Upper lobe of left lung (tissue), 6 donors: ENCODE measurements at places on chromosomes 1 and 21. TPM values are rescaled to one million over a fixed set of nuclear protein-coding genes. Genes with fewer than 3 reads are reported as not detected.

DNA sequence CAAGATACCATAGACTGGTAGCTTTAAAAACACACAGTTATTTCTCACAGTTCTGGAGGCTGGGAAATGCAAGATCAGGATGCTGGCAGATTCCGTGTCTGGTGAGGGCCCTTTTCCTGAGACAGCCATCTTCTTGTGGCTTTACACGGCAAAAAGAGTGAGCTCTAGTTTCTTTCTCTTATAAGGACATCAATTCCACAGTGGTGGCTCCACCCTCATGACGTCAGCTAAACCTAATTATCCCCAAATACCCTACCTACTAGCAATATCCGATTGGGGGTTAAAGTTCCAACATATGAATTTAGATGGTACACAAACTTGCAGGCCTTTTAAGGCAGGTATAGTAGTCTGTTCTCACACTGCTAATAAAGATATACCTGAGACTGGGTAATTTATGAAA is 77.7 kb downstream of the PRRX1 start:
- no peak for DNase-seq

The FAM177B gene
- not detected for total RNA-seq

The RUNX3 gene
- total RNA-seq: 15.6 TPM

The KRTAP19-1 gene
- total RNA-seq: not detected

The TAL1 gene
- 13.9 TPM for total RNA-seq

The TEDDM1 gene
- total RNA-seq: not detected

The CFHR3 gene
- total RNA-seq: not detected

GRCh38 chr1:232179896-232180778 is 449.8 kb downstream of the SIPA1L2 start:
- DNase-seq: no peak

- no peak for DNase-seq
Measured at GRCh38 chr1:218851586-218851985, 322.1 kb upstream of the LYPLAL1 start.

DNA sequence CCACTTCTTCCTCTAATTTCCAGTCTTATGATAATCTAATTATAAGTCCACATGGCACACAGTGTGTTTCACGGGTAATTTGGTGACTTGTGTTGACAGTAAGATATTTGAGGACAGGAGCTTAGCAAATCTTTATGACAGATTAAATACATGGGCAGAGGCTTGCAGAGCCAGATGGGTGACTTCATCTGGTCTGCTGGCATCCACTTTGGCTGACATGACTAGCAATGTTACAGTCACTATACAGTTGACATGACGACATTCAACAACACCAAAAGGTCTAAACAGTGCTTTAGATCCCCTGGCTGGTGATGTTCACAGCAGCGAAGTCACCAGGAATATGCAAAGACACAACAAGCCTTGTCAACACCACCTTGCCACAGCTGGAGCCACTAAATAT is 147.2 kb downstream of the ETS2 start:
- no peak for DNase-seq
